Hematopoietic multipotent progenitor cell treated with erythropoietin and hydrocortisone succinate and interleukin-3 and kit ligand, for 17 days (in vitro differentiated cells): ENCODE measurements at places on chromosomes 6 and 20.

- DNase-seq: no peak
Observed at GRCh38 chr6:2748183-2748582, 2.5 kb downstream of the MYLK4 start.

DNA sequence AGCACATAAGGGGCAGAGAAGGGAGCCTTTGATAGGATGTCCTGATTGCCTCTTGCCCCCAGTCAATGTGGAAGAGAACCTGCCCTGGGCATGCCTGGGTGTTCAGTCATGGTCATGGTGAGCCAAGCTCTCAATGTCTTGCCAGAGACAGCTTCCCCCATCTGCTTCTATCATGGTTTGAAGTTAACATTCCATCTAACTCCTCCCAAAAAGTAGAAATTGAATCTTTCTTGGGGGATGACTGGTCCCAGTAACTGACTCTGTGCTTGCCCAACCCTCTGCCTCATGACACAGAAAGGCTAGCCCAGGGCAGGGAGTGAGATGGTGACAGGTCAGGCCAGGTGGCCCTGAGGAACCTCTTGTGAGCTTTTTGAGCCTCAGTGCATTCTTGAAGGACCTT is 60.1 kb downstream of the ADTRP start:
- DNase-seq: no peak

DNA sequence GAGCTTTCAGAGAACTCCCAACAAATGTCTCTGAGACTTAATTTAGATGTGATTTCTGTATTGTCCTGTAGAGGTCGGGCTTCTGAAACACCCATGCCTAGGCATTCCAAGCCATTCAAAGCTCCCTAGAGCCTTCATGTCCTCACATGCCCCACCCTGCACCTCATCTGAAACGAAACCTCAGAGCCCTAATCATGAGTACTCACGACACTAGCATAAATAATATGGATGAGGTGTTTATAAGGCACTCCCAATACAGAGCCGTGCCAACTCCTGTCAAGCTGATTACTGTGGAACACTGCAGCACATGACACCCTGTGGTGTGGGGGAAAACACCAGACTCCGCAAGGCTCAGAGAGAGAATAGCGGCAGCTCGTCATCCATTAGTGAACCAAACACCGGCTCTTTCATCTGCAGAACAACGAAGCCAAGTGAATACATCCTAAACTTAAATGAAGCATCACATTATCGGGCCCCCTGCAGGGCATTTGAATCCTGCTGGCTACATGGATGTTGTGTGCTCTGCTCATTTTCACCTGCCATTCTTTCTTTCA is 83.8 kb downstream of the FNDC1 start:
- peak; percentile 32 for DNase-seq

DNA sequence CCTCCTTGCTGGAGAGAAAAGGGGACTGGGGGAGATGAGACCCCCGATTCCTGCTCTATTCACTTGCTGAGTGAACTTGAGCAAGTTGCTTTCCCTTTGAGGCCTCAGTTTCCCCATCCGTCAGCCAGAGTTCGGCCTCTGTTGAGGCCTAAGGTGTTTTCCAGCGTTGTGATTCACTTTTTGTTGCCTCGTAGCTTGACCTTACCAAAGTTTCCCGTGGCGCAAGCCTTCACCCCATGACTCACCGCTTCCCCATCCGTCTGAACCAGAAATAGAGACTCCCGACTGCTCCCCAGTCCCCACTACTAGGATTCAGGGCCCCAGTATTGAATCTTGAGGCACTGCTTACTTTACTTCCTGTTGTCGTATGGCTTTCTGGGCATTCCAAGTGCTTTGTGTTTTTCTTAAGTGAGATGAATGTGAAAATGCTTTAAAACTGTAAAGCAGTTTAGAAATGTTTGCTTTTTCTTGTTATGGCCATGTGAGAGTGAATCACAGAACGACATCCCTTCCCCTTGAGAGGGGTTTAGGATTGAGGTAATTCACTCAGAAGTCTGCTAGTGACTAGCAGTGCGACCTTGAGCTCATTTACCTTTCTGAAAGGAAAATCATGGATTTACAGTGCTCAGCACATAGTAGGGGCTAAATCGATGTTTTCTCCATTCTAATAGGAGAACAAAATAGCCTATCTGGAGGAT is 1.2 kb downstream of the CHMP4B start:
- DNase-seq: peak; percentile 75

- DNase-seq: no peak
Observed at GRCh38 chr20:38196592-38196991, 31.5 kb upstream of the TGM2 start.

- DNase-seq: no peak
Observed at GRCh38 chr6:126614642-126615504, 275.0 kb downstream of the CENPW start.

- no peak for DNase-seq
Observed at GRCh38 chr20:288956-289692, 1.4 kb downstream of the C20orf96 start.

- no peak for DNase-seq
Observed at GRCh38 chr6:38367231-38367630, 272.5 kb downstream of the BTBD9 start.

GRCh38 chr6:8069151-8069550 is 5.0 kb upstream of the BLOC1S5 start:
- DNase-seq: no peak

DNA sequence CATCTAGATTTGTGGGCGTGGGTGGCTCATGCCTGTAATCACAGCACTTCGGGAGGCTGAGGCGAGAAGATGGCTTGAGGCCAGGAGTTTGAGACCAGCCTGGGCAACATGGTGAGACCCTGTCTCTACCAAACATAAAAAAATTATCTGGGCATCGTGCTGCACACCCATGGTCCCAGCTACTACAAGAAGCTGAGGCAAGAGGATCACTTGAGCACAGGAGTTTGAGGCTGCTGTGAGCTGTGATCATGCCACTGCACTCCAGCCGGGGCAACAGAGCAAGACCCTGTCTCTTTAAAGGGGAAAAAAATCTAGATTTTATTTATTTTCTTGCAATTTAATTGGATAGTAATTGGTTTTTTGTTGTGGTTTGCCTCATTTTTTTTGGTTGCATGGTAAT is 53.6 kb downstream of the DEK start:
- DNase-seq: no peak

DNA sequence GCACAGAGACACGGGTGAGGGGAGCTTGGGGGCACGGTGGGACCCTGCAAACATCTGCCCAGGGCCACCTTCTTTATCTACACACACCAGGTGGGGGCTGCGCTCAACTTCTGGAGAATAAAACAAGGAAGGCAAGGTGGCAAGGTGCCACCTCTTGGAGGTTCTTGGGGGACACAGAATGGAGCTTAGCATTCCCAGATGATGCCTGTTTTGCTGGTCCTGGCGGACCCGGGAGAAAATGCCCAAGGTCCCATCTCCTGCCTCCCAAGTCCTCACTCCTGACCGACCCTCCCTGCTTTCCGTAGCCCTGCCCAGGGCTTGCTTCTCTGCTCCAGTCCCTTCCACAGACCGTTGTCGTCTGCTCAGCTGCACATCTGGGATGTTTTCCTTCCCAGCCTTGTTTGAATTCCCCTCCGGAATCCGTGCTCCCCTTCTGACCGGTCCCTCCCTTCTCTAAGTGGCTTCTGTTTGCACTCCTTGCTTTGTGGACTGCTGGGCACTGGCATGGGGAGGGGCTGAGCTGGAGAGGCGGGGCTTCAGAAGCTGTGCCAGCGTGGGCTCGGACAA is 13.1 kb downstream of the ITPR3 start:
- no peak for DNase-seq

DNA sequence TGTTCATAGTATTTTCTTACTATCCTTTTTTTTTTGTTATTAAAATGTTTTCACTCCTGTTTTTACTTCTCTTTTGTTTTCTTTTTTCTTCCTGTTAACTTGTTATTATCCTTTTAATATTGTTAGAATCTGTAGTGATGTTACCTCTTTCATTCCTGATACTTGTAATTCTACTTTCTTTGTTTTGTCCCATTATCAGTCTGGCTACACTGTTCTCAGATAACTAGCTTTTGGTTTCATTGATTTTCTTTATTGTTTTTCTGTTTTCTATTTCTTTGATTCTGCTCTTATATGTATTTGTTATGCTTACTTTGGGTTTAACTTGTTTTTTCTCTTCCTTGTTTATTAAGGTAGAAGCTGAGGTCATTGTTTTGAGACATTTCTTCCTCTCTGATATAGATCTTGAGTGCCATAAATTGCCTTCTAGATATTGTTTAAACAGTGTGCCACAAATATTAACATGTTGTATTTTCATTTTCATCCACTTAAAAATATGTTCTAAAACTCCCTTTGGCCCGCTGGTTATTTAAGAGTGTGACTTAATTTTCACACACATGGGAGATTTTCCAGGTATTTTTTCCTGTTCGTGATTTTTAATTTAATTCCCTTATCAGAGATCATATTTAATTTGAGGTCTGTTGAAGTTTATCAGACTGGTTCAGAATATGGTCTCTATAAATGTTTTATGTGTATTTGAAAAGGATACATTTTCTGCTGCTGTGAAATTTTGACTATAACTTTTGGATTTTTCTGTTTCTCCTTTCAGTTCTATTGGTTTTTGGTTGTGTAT is 6.7 kb downstream of the XRN2 start:
- DNase-seq: no peak

GRCh38 chr6:15253203-15254022 is 7.5 kb downstream of the JARID2 start:
- no peak for DNase-seq

DNA sequence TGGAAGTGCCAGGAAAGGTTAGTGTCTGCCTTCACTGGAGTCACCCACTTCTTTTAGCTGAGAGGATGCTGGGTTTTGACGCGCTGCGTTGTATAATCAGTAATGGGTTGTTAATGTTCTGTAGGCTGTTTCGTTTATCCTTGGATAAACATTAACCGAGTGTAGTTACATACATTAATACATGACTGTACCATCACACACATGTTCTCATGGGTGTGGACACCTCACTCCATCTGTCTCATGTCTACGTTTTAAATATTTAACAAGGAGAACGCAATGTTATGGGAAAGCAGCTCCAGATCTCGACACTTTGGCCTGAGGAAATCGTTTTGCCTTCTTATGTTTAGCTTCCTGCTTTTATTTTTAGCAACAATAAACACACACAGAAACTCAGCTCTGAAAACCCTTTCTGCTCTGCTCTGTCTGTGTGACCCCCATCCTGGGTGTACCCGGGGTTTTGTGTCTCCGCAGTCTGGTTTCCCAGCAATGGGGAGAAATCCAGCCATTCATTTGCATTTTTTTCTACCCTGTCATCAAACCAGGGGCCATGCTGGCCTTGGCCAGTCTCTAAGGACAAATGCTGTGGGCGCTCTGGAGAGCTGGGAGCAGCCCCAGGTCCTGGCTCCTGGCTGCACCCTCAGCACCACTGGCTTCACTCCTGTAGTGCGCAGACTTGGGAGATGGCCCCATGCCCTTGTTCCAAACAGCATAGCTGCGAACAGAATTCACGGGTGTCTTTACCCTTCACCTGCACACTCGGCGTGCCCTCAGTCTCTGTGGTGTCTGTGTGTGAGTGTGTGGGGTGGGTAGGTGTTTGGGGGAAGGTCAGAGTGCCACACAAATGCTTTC is 110.8 kb downstream of the ERMARD start:
- DNase-seq: no peak

- DNase-seq: no peak
Observed at GRCh38 chr20:40666336-40666735, 22.7 kb downstream of the MAFB start.

- no peak for DNase-seq
Observed at GRCh38 chr20:6040958-6041807, 12.7 kb downstream of the LRRN4 start.

- peak; percentile 29 for DNase-seq
Observed at GRCh38 chr6:50791900-50792508, 26.7 kb upstream of the TFAP2B start.

DNA sequence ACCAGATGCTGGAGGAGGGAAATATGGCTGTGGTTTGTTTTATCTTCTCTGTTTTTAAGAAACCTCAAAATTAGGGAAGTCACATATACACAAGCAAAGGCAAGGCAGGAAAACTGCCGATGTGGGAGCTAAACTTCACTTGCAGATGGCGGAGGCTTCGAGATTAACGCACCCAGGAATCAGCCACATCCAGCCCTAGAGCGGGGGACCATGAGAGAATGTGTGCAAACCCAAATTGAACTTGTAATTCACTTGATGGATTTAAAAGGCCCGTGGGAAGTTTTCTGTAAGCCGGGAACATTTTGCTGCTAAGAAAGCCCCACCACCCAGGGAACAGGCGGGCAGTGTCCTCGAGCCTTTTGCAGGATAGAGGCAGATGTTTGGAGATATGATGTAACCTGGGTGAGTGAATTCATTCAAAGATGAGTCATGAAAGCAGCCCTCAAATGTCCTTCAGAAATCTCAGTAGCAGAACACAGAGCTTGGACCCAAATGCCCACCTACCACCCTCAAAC is 39.9 kb downstream of the PREX1 start:
- DNase-seq: no peak

DNA sequence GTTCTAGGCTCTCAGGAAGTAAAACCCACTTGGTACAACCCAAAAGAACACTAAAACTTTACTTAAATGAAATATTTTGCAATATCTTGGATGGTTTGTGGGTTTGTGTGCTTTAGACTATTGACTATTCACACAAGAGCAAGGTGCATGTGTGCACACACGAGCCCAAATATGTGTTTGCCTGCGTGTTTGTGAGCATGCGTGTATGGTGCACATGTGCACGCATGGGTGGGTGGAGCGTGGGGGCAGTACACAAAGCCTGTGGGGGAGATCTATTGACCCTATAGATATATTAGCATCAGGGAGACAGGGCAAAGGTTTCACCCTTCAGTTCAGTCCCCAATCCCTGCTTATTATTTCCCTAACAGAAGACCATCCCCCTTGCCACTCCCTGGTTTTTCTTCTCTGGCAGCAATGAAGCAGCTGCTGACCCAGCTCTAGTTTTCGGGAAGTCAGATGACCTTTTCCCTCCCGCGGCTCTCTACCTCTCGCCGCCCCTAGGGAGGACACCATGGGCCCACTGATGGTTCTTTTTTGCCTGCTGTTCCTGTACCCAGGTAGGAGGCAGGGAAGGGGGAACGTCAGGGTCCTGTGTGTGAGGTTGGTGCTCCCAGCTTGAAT is at the start of gene C2:
Gene C2 (plus strand): TSS at position 476 of the 621 bp plus-strand sequence. CDS start 36 bp downstream, at position 512.
- no peak for DNase-seq

DNA sequence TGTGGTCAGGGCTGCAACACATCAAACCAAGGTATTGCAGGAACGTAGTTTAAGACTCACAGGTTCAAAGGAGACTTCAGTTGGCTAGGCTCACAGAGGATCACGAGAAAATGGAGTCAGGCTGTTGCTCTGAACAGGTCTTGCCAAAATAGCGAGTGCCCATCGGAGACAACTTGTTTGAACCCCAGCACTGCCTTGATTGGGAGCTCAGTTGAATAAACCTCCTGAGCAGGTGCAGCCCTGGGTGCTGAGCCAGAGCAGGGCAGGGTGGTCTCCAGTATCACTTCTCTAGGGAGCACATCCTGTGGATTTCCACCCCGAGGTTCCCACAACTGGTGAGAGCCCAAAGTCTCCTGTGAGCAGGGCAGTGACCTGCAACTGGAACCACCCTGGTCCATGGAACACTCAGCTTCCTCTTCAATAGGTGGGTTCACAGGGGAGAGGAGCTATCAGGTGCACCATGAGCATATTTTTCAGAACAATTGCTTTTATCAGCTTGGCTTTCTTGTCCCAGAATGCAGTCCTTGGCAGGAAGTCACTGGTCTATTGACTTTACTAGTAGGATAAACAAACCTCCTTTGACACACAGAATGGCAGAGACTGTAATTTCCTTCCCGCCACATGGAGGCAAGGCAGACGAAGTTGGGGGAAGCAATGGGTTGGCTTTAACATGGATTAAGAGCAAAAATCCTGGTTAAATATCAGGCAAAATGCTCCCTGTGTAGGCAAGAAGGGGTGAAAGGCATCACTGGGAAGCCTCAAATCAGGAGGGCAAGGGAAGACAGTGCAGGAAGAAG is 267.7 kb upstream of the FOXQ1 start:
- no peak for DNase-seq
